Fibroblast of skin of right biceps (primary cell): ENCODE measurements at places on chromosomes 7 and 10.

- no peak for DNase-seq
Measured at GRCh38 chr7:49790209-49790608, 16.8 kb downstream of the VWC2 start.

GRCh38 chr7:111137296-111138192 lies 46.6 kb downstream of the LRRN3 start:
- DNase-seq = peak; percentile 15

GRCh38 chr7:29254591-29254990 lies 60.0 kb downstream of the CHN2 start:
- DNase-seq = no peak

GRCh38 chr7:144063710-144064109 lies 5.9 kb upstream of the OR2A25 start:
- no peak for DNase-seq

- no peak for DNase-seq
Measured at GRCh38 chr7:100824499-100825214, 2.7 kb downstream of the EPHB4 start.
